Foreskin fibroblast (primary cell): ENCODE measurements at places on chromosomes 7 and 10.

- DNase-seq: peak; percentile 97
Observed at GRCh38 chr10:90179696-90180407, 478.5 kb downstream of the KIF20B start.

DNA sequence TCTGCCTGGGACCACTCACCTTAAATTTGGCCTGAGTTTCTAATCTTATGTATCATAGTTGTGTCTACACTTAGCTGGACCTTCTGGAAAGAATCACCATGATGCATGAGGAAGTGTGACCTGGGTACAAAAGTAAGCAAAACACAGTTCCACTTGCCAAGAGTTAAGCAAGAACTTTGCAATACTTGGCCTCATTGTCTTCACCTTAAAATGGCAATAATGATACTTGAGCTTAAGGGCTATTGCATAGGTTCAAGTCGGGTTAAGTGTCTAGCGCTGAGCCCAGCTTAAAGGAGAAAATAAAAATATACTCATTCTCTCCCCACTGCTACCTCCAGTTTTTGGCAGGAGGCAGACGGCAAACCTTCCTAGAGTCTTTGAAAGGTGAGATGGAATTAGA lies 133.9 kb upstream of the BMPER start:
- peak; percentile 33 for DNase-seq

DNA sequence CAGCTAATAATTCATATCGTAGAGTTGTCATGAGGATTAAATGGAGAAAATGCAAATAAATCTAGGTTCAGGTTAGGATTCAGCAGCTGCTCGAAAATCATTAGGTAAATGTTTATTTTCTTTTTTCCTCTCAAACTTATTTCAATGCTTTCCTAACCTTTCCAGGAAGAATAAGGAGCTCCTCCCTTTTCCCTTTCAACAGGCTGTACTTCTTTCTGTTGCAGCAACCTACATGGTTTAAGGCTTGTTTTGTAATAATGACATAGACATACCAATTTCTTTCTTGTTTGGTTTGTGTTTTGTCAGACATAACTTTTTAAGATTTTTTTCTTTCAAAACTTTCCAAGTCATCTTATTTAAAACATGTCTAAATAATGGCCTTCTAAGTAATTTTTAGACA lies 18.2 kb downstream of the GPR141 start:
- DNase-seq: no peak

GRCh38 chr7:155268211-155268610 lies 29.5 kb upstream of the INSIG1 start:
- DNase-seq: no peak

- no peak for DNase-seq
Observed at GRCh38 chr7:155524018-155524556, 22.3 kb downstream of the CNPY1 start.

DNA sequence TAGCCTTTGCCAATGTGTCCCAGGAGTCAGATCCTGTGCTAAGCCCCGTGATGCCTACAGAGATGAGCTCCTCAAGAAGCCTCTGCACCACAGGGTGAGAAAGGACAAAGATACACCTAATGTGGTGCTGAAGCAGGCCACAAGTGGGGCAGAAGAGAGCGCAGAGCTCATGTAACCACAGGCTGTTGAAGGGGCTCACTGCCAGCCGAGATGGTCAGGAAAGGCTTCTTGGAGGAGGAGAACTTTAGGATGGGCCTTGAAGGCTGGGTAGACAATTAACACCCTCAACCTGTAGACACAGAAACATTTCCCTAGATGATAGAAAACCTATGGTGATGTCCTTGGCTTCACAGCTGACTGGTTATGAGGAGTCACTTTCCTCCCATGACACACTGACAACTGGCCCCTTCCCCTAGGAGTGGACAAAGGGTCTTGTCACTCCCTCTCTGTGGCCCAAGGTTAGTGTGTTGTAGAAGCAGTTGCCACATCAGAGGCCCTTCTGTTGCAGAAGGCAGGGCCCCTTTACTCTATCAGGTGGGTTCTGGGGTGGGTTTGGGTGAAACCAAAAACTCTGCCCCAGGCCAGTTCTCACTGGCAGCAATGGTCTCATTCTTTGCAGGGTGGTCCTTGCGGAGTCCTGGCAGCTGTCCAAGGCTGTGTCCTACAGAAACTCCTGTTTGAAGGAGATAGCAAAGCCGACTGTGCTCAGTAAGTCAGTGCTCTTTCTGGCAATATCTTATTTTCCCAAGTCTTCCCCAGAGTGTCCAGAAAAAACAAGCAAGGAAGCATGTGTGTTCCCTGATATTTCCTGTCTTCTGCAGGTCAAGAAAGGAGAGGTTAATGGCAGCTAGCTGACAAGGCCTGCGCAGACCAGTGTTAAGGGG lies 69.2 kb downstream of the MINDY4 start:
- DNase-seq: no peak

DNA sequence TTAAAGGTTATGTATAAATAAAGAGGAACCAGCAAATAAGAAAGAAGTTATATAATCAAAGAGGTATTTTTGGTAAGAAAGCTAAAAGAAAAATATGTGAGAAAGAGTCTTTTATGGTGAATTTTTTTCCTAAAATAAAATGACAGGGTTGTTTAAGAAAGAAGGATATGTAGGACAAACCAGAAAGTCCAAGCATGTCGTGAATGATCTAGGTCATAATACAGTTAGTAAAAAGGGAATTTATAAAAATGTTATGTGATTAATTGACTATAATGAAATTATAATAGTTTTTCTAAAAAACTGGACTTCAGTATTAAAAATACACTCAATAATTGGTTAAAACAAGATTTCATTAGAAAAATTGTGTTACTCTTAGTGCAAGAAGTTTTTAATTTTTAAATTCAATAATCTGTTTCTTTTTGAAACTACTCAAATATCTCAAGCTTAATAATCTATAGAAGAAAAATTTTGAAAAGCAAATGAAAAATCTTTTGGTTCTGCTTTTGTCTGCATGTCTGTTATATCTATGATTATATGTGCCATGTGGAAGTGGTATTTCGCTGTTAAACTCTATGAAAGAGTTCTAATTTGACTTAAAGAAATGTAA lies 23.3 kb downstream of the AVL9 start:
- DNase-seq: no peak
